ENCODE measurements at places on chromosomes 11 and 22. TPM values are rescaled to one million over a fixed set of nuclear protein-coding genes. Genes with fewer than 3 reads are reported as not detected.

GRCh38 chr11:18633256-18634139 lies 644 bp downstream of the SPTY2D1 start:
- no peak for DNase-seq

GRCh38 chr11:34926101-34926830 lies 9.8 kb downstream of the PDHX start:
- no peak for DNase-seq

GRCh38 chr11:113876074-113876797 lies 864 bp upstream of the USP28 start:
- no peak for DNase-seq

DNA sequence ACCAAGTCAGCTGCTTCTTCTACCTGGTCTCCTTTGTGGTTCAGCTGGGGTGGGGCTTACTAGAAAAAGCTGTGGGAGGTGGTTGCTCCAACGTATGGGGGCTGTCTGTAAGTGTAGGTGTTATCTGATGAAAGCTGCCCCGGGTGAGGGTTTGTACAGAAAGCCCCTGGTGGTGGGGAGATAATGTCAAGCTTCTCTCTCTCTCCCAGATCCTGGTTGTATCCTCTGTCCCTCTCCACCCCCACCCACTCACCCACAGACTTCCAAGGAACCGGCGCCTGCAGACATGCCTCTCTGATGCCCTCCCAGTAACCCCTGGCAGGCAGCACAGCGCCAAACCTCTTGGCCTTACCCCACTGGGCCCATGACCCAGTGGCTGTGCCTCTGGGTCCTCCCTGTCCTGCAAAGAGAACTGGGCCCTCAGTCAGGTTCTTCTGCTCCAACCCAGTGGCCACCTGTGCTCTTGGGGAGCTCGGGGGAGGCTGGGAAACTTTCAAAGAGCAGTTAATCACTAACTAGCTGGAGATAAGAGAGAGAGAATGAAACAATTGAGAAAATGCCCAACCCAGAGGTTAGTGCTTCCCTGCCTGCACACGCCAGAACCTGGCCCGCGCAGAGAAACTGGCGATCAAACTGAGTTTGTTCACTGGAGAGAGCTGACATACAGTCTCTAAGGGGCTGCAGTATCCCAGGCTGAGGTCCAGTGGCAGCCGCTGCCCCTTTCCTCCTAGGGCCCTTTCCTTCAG lies 20.4 kb upstream of the EHF start:
- peak; percentile 81 for DNase-seq

- DNase-seq = no peak
Observed at GRCh38 chr22:24247011-24247507, 2.2 kb upstream of the GGT5 start.

The RAB38 gene
- total RNA-seq = 0.29 TPM

- DNase-seq = no peak
Observed at GRCh38 chr11:128480066-128480465, 107.3 kb downstream of the ETS1 start.

All from right lobe of liver (tissue), 6 donors.